Activated CD8-positive, alpha-beta memory T cell treated with anti-CD3 and anti-CD28 coated beads, Interleukin-2, amount 50 U/mL, for 48 hours (primary cell): ENCODE measurements at places on chromosomes 16 and 17.

DNA sequence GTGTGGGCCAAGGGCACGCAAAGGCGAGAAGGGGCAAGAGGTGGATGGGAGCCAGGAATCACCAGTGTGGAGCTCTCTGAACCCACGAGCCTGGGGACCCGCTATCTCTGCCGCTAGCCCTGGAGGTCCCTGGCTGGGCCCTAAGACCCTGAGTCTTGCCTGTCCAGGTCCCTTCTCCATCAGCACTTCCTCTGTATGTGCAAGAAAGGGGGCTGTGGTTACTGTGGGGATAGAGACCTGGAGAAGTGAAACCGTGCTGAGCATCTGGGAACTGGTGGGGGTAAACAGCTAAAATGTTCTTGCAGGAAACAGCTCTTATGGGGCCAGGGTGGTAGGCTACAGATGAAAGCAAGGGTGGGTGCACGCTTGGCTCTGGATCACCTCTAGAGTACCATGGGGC is 3.1 kb downstream of the SPNS3 start:
- DNase-seq = no peak

DNA sequence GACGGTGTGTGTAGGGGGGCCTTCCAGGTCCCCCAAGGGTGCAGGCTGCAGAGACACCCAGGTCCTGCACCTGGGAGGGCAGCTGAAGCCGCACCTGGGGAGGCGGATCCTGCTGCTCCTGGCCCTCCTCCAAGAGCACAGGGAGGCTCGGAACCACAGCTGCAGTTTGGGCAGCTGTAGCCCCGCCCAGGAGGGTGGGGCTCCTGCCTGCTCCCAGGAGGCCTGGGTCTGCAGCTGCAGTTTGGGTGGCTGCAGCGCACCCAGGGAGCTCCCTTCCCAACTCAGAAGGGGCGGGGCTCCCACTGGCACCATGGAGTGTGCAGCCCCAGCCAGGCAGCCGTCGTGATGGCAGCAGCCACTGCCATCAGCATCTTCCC is 69.4 kb upstream of the NKD1 start:
- no peak for DNase-seq

DNA sequence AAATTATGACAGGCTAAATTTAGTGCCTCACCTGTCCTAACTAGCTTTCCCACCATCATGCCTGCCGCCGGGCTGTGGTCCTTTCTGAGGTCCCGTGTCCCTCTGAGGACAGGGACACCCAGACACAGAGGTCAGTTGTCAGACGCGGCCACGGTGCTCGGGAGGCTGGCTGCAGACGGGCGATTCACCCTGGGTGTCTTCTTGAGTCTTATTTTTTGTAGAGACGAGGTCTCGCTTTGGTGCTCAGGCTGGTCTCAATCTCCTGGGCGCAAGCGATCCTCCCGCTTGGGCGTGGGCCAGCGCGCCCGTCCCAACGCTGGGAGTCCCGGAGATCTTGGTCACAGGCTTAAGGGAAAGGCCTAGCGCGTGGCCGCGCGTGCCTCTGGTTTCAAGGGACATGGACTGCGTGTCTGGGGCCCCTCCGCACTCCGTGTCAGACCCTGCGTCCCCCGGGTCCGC is 797 bp upstream of the RAB11FIP3 start:
- DNase-seq = no peak

DNA sequence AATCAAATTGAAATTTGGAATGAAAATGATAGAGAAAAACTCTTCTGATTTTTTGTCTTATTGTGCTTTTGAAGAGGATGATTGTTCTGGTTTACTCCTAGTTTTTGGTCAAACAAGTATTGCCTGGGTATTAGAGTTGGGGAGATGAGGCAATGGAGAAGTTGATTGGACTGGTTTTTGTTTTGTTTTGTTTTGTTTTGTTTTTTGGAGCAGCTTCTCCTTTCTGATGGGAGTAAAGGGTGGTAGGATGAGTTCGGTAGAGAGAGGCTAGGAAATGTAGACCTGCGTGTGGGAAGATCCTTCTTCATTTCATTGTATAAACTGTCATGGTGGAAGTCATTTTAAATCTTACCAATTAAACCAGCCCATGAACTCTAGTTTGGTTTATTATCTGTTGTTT is 17.7 kb downstream of the ATP6V0A1 start:
- DNase-seq = no peak
